ENCODE measurements at places on chromosomes 4 and X. TPM values are rescaled to one million over a fixed set of nuclear protein-coding genes. Genes with fewer than 3 reads are reported as not detected.

GRCh38 chr4:189504220-189504619 lies 436.5 kb upstream of the FRG1 start:
- no peak for DNase-seq

- DNase-seq: no peak
Measured at GRCh38 chrX:72573158-72573511, 492 bp upstream of the HDAC8 start.

DNA sequence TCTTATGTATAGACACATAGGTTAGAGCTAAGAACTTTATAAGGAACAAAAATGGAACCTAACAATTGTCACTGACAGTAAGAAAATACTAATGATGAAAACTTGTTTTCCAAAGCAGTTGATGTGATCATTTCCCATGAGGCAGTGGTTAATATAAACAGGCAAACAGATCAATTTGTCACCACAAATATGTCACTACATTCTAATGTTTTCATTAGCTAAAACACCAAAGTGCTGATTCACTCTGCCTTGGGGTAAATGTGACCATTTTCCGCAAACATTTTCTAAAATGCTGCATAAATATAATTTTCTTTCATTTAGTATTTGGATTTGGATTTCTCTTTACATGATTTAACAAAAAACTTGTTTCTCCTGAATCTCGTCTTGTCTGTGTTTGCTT lies 408.9 kb upstream of the CTSO start:
- peak; percentile 41 for DNase-seq

DNA sequence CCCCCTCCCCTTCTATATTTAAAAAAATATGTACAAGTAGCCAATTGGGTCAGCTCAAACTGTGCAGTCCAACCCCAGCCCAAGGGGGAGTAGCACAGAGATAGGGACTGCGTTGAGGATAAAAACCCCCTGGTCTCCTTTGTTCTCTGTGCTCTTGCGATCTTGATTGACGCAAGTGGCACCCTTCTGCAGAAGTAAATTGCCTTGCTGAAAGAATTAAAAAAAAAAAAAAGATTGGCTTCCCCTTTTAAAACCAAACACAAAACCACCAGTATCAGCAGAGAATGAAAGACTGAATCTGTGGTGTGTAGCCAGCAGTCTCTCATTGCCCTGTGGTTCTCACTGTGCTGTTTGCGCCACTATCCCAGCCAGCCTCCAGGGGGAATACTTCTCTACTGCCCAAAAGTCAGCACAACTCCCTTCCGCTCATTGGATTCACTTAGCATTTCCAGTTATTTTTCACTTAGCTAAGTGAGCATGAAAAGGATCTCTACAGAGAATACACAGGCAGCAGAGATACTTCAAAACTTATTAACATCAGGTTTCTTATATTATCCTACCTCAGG lies 29.7 kb downstream of the MANBA start:
- DNase-seq: no peak

PRR32 gene
- not detected for total RNA-seq

PNMA5 gene
- not detected for total RNA-seq

DNA sequence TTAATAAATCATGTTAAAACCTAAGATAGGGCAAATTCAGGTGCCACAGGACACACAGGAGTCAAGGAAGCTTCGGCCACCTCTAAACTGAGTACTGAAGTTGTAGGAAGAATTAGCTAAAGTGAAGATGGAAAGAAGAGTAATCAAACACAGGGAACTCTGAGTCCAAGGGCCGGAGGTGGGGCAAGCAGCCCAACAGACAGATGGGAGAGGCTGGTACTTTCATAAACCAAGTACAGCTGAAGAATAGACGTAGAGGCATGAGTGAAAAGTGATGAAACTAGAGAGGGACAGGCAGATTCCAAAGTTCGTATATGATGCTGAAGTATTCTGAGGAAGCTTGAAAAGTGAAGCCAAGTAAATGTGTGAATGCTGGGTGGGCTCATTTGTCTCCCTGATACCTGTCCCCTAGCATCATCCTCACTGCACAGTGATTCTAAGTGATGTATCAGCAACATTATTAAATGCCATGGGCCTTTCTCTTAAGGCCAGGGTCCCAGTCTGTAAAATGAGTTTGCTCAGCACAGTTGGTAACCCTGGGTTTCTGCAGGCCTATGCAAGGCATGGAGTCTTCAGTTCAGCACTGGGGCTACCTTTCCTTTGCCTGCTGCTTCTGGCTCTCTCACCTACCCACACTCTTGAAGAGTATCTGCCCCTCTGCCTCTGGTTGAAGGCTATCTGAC lies 203.3 kb downstream of the NR3C2 start:
- no peak for DNase-seq

DNA sequence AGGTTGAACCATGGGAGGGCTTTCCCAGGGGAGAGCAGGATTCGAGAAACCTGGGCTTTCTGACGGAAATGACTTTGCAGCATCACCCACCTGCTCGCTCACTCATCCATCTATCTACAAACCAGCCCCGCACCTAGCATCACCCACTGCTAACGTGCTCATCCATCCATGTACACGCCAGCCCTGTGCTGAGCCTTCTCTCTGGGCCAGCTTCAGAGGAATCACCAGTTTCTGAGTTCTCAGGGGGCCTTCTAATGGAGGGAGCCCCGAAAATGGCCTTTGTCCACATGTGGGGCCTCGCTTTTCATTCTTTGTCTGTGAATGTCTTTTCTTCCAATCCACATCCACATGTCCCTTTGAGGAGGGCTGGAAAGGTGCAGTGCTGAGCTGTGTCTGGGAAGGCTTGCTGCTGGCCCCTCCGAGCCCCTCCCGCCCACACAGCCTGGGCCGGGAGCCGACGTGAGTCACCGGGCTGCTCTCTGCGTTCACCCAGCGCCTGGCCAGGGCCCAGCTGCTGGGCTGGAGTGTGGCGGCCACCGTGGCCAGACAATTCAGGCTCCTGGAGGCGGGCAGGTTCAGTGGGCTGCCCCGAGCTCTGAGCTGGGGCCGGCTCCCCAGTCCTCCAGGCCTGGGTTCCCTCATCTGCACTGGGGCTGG lies 14.7 kb downstream of the SORCS2 start:
- DNase-seq: peak; percentile 25

DNA sequence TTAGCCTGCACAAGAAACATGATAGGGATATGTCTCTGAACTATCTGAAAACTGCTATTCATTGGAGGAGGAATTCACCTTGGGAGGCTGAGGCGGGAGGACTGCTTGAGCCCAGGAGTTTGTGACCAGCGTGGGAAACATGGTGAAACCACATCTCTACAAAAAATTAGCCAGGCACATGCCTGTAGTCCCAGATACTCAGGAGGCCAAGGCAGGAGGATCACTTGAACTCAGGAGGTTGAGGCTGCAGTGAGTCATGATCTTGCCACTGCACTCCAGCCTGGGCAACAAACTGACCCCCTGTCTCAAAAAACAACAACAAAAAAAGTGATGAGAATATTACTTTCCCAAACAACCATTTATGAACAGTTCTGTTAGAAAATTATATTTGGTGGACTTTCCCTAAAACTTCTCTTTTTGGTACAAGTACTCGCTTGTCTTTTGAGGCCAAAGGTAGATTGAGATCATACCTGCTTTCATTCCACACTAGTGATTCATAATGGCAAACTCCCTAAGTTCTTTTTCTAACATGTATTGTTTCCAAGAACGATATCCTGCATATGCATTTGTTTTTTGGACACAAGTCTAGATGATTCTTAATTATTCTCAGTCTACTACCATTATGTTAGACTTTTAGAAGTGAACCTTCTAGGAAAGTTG lies 33.4 kb downstream of the METTL14 start:
- DNase-seq: no peak

GRCh38 chrX:57451426-57452020 lies 140.3 kb upstream of the ZXDB start:
- no peak for DNase-seq

DNA sequence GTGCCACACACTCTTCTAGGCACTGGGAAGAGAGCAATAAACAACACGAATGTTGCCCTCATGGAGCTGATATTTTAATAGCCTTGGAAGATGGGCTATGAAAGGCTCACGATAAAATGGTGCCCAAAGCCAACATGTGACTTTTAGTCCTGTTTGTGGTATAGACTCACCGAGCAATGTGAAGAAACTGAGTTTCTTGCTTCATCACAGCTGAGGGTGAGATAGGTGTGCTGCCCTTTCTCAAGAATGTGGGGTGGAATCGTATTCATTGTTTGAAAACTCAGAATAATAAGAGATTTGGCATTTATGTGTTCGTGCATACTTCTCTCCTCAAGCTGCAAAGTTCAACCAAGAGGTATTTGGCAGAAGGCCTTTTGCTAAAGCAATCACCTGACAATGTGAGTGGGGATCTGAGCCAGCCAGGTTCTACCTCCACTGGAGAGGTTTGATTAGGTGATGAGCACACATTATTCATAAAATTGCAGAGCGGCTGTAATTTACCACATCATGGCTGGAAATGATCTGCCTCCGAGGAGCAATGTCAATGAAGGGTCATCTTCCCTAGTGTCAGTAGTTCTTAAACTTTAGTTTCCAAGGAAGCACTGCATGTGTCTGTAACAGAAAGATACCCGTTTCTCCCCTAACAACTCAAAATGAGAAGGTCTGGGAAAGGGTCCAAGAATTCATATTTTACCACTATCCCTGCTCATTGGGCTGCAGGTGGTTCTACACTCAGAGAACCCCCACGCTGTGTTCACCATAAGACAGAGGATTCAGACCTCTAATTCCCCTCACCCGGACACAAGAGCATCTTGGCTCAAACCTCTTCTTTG lies 41.9 kb upstream of the CBR4 start:
- DNase-seq: no peak

NAP1L3 gene
- total RNA-seq: 1.4 TPM

RBM46 gene
- 0.40 TPM for total RNA-seq

GRCh38 chr4:162683659-162684370 lies 482.9 kb downstream of the NAF1 start:
- DNase-seq: peak; percentile 18

TRPC3 gene
- total RNA-seq: 0.06 TPM

- DNase-seq: peak; percentile 55
Measured at GRCh38 chr4:95388911-95389310, 159.9 kb downstream of the UNC5C start.

- no peak for DNase-seq
Measured at GRCh38 chrX:152810403-152810802, 20.2 kb downstream of the CETN2 start.

ADH1C gene
- not detected for total RNA-seq

- DNase-seq: no peak
Measured at GRCh38 chrX:121216641-121217374, 169.4 kb downstream of the GLUD2 start.

DNA sequence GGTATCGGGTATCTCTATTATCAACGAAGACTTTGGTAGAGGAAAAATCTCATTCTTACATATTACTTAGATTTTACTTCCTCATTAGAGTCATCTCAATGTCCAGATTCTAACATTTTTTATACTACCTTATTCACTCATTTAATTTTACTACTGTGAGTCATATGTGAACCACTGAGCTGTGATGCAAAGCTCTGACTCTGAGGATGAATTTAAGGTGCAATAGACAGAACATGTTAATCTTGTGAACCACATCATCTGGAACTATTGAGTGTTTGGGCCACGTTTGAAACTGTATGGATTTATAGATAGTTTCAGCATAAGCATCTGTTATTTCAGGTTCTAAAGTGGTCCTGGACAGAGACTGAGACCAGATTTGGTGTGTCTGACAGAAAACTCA lies 78.4 kb downstream of the PWWP3B start:
- no peak for DNase-seq

KIF4A gene
- total RNA-seq: 26.8 TPM

- DNase-seq: no peak
Measured at GRCh38 chr4:138188406-138189084, 53.6 kb downstream of the SLC7A11 start.

DNA sequence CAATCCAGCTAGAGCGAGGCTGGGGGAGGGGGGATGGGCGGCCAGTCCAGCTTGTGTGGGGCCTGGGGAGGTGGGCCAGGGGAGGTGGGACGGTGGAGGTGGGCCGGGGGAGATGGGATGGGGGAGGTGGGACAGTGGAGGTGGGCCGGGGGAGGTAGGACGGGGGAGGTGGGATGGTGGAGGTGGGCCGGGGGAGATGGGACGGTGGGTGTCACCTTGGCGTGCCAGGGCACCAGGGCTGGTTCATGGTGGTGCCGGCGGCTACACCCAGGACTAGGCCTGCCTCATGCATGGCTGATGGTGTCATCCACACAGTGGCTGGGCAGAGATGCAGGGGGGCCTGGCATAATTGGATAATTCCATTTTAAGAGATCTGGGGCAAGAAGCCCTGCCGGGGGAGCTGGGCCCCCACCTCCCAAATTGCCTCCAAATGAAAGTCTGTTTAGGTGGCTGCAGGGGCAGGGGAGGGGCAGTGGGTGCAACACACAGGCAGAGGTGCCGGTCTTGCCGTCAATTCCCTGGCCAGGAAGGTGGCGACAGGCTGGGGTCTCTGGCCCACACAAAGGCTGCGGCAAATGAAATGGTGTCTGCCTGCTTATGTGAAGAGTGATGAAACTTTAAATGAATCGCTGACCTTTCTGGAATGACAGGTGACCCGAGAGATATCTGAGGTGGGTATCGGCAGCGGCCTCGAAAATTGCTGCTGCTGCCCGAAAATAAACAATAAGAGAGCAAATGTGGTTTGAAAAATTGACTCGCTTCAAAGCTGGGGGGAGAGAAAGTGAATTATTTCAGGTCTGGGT lies 82.1 kb downstream of the FAM53A start:
- no peak for DNase-seq

- no peak for DNase-seq
Measured at GRCh38 chrX:16665089-16665488, 15.1 kb downstream of the S100G start.

MAOA gene
- 3.5 TPM for total RNA-seq

GRCh38 chr4:140044337-140044902 lies 109.6 kb downstream of the MAML3 start:
- no peak for DNase-seq

- DNase-seq: no peak
Measured at GRCh38 chrX:103170216-103170615, 44.7 kb upstream of the BEX4 start.

HERC5 gene
- 1.2 TPM for total RNA-seq

DUSP9 gene
- 5.9 TPM for total RNA-seq

TMEM31 gene
- not detected for total RNA-seq
